ENCODE measurements at places on chromosomes 1 and 21. TPM values are rescaled to one million over a fixed set of nuclear protein-coding genes. Genes with fewer than 3 reads are reported as not detected.

DNA sequence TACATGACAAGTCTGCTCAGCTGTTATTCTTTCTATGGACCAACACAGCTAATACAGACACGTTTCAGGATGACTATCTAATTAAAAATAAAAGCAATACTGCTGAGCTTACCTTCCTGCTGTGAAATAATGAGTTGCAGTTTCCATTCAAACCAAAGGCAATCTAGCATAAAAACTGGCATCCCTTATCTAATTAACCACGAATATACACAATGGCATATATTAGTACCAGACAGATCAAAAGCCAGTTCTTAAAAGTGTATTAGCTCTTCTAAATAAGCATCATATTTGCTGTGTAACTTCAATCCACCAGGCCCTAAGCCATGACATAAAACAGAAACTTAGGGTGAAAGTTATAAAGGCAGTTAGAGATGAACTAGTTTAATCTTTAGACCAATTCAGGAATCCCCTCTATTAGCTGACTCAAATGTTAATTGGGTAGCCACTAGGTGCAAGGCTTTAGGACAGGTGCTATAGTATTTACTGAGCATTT, 20.6 kb downstream of the TESK2 start:
- H3K27ac ChIP-seq, result no peak overlapping the region
- no peaks in the 10 kb centered on the region for H3K4me1 ChIP-seq
- DNase-seq, result no peak
- no peaks in the 10 kb centered on the region for H3K27me3 ChIP-seq
- no peak overlapping the region for H3K4me3 ChIP-seq

DNA sequence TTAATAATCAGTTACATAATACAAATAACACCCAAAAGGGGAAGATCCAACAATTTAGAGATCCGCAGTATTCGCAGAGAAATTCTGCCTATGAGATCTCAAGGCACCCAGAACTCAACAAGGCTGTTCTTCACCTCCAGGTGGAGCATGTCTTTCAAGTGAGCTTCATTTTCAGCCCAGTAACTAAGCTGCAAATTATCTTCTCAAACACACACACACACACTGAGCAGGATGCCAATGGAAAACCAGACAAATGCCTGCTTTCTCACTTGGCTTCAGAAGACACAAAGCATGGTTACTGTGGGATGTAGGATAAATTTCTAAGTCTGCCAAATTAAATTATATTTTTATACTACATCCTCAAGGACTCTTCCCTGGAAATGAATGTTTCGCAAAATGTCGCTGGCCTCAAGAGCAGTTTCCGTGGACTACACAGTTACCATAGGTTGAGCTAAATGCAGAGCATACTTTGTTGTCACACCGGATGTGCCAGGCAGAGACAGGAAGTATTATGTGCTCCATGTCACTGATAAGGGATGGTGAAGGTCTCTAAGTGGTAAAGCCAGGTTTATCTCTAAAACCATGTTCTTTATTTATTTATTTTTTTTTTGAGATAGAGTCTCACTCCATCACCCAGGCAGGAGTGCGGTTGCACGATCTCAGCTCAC, 30.3 kb downstream of the UBR4 start:
- no peaks in the 10 kb centered on the region for H3K4me1 ChIP-seq
- H3K4me3 ChIP-seq, result no peak overlapping the region
- peaks cover 12% of the 10 kb centered on the region for H3K36me3 ChIP-seq

DNA sequence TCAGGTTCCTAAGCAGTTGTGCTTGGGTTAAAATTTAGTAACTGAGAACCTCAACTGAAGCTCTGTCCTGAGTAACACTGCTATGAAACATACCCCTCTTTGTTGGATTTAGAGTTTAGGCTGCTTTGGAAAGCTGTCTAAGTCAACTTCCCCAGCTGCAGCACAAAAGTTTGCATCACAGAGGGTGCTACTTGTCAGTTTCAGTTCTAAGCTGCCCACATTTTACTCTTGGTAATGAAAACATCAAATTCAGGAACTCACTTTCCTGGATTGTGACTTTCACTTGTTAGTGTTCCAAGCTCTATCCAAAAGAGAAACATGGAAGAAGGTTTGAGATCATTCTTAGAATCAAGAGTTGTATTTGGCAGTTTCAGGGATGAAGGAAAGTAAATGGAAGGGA, 191.7 kb upstream of the NFIA start:
- H3K27ac ChIP-seq, result no peak overlapping the region
- H3K36me3 ChIP-seq, result no peaks in the 10 kb centered on the region
- H3K27me3 ChIP-seq, result no peaks in the 10 kb centered on the region

The LMX1A gene
- total RNA-seq, result not detected

DNA sequence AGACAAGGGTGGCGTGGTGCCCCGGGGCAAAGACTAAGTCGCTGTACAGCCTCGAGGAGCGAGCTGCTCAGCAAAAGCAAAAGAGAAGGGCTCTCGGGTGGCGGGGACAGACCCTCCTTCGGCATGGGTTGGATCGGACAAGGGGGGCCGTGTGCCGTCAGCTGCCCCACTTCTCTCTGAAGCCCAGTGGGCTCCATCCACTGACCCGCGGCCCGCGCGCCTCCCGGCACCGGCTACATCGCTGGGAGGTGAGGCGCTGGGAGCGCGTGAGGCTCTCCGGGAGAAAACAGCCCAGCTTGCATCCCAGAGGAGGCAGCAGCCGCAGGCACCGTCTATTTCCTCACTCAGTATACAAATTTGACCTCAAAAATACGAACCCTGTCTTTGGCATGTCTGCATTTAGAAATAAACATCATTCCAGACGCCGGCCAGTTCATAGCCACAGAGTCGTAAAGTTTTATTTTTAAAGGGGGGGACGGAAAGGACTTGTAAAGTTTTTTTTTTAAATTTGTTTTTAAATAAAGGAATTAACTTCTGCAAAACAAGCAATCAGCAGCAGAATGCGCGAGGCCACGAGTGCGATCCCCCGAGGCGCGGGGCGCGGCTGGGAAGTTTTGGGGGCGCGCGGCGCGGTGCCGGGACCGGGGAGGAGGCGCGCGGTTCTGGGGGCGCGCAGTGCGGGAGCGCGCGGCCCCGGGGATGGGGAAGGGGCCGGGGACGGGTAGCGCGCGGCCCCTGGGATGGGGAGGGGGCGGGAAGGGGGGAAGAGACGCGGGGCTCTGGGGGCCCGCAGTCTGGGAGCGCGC, 689 bp upstream of the GPR137B start:
- H3K27me3 ChIP-seq, result no peaks in the 10 kb centered on the region
- no peaks in the 10 kb centered on the region for H3K36me3 ChIP-seq
- H3K4me1 ChIP-seq, result no peaks in the 10 kb centered on the region
- H3K4me3 ChIP-seq, result peak overlapping the region; percentile 84
- DNase-seq, result no peak
- H3K27ac ChIP-seq, result peak overlapping the region; percentile 71

- no peaks in the 10 kb centered on the region for H3K36me3 ChIP-seq
- DNase-seq, result no peak
- H3K4me1 ChIP-seq, result no peaks in the 10 kb centered on the region
These were observed at the start of gene MROH7 for GRCh38 chr1:54640863-54641836. Gene MROH7, plus strand, starts transcription at chr1:54641786. Its CDS starts 11,141 bp downstream, at chr1:54652927.

DNA sequence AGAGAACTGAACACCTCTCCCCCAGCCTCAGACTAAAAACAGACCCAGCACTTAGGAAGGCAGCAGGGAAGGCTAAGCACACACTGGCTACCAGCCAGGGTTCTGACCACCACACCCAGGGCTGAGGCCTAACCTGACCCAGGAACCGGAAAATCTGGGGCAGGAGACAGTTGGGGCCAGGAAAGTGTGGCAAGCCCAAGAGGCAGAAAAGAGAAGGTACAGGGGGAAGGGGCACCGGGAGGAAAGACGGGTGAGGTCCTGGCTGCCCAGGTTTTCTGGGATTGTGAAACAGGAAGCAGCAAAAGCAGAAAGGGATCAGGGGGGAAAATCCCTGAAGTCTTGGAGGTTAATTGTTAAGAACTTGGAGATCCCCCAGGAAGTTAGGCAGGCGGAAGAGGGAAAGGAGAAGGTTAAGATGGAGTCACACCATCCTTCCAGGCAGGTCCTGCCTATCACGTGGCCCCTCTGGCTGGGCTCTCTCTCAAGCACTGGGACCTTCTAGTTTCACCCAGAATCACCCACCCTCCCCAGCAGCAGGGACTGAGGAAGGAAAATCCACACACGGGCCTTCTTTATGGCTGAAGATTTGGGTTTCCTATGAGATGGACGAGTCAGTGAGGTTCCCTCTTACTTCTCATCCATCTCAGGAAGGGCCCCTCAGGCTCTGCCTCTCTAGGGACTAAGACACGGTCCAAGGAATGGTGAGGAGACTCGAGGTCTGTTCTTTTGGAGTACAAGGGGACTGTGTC, 2.6 kb downstream of the HDGF start:
- H3K4me3 ChIP-seq, result peak overlapping the region; percentile 98
- DNase-seq, result peak; percentile 48
- H3K27me3 ChIP-seq, result no peaks in the 10 kb centered on the region
- H3K4me1 ChIP-seq, result peaks cover 8% of the 10 kb centered on the region
- no peaks in the 10 kb centered on the region for H3K36me3 ChIP-seq

- DNase-seq, result no peak
- H3K27ac ChIP-seq, result no peak overlapping the region
- H3K4me3 ChIP-seq, result no peak overlapping the region
These were observed 9.1 kb downstream of the SH3GLB1 start for GRCh38 chr1:86713477-86713876.

The TGFB2 gene
- total RNA-seq, result 1.6 TPM

DNA sequence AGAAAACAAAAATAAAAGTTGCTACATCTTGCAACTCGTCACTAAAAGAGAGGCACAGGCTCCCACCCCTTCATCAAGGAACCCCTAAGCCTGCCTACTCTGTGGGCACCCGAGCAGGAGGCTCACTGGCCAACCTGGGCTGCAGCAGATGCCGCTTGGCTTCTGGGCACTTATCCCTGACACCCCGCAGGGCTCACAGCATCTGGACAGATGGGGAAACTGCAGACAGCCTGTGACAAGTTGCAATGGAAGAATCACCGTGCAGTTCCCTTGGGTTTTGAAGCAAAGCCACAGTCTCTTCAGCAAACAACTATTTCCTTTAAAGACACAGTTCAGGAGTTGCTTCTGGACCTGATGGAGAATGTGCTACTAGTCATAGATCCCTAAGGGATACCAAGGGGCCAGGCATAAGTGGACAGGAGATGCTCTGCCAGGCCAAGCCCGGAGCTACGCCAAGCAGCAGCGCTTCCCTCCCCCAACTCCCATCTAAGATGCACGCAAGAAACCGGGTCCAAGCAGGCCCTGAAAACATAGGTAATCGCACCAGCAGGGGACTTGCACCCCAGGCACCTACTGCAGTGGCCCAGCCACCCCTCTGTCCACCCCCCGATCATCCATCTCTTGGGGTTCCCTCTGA, 170.6 kb downstream of the NPHP4 start:
- H3K27me3 ChIP-seq, result peaks cover 19% of the 10 kb centered on the region
- DNase-seq, result no peak
- H3K4me1 ChIP-seq, result no peaks in the 10 kb centered on the region
- no peaks in the 10 kb centered on the region for H3K36me3 ChIP-seq

The SLAMF7 gene
- 3.3 TPM for total RNA-seq

The FLG2 gene
- total RNA-seq, result not detected

GRCh38 chr1:156390469-156391365, 21.7 kb downstream of the RHBG start:
- no peak overlapping the region for H3K4me3 ChIP-seq
- no peaks in the 10 kb centered on the region for H3K27me3 ChIP-seq
- H3K4me1 ChIP-seq, result no peaks in the 10 kb centered on the region
- no peak overlapping the region for H3K27ac ChIP-seq

All from breast epithelium (tissue), 4 donors.